ENCODE measurements at places on chromosomes 12 and 14.

DNA sequence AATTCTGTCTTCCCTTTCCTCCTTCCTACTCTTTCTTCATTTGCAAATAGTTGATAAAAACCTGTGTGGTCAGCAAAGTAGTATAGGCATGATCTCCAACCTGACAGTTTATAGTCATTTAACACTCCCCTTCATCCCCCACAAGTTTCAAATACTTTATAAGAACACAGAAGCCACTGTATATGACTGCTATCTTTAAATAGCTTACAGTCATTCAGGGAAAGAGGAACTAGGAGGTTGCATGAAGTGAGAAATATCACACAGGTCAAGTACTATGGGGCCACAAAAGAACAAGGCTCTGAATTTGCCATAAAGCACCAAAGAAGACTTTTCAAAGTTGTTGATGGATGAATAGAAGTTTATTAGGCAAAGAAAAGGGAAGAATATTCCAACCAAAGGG is 431.3 kb downstream of the NPAS3 start:
- no peak for DNase-seq

- DNase-seq: no peak
These were observed 6.7 kb upstream of the TESC start for GRCh38 chr12:117105902-117106301.

GRCh38 chr12:116150001-116150400 is 127.5 kb downstream of the MED13L start:
- no peak for DNase-seq

DNA sequence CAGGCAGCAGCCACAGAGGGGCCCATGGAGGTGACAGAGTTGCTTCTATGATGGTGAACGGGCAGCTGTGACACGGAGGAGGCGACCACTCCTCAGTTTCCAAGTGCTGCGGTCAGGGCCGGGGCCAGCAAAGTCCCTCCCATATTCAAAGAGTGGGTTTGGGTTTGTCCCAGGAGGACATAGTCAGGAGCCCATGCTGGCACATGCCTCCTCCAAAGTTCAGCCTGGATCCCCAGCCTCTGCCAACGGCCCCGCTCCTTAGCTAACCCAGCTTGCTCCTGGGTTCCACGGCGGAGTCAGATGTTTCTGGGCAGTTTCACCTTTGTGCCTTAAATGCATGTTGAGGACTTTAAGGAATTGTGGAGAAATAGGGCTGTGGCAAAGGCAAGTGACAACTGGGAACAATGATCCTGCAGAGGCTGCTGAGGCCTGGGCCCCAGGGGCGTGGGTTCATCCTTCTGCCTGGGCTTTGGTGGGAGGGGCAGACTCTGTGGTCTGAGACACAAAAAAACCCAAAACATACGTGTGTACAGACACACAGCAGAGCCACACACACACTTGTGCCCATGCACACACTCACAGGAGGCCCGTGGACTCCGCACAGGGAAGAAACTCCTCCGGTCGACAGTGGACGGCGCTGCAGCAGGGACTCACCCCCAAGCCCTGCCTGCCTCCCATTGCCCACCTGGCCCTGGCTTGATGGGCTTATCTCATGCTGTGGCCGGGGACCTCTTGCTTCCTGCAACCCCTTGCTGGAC is 399.4 kb downstream of the TMEM121 start:
- no peak for DNase-seq

DNA sequence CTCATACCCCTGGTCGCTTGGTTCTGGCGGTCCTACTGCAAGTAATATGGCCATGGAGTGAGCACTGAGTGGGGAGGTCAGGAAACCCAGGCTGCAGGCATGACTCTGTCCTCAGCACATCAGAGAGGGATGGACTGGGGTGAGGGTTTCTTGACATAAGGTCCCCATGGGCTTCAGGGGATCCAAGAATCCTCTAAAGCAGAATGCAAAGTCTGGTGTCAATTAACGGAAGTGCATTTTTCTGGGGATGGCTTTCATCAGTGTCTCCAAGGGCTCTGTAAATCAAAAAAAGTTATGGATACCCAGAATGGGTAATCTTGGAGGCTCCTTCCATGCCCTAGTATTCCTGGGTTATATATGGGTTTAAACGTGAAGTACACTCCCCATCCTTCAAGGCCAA is 3.7 kb downstream of the FIGNL2 start:
- no peak for DNase-seq

GRCh38 chr14:58961045-58961731 is 227.3 kb upstream of the DAAM1 start:
- no peak for DNase-seq
